Stimulated activated CD4-positive, alpha-beta T cell treated with anti-CD3 and anti-CD28 coated beads, Interleukin-12 subunit alpha, Interleukin-12 subunit beta, amount 100 ng/mL, for 48 hours (primary cell): ENCODE measurements at places on chromosomes 3 and 15.
A peak's percentile ranks its signal among the peaks of the same experiment; 100 is the strongest.

DNA sequence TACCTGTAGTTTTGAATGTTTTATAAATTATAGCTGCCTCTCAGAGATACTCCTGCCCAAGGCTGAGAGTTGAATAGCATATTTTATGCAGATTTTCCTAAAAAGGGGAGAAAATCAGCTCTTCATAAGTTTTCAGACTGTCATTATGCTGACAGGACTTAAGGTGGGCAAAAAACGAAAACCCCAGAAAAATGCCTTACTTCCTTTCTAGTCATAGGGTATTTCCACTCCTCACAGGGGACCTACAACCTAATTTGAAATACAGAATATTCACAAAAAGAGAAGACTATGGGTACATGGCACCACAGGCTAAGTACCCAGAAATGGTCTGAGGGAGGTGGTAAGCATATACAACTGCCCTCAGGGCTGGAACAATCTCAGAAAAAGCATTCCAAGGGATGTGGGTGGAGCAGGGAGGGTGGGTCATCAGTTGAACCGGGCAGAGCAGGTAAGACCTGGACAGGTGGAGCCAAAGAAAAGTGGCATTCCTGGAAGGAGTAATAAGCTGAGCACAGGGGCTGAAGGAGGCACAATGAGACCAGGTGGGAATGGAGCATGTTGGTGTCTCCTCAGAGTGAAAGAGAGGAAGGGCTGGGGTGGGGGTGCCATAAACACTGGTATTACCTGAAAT, 10.6 kb upstream of the OXSR1 start:
- no peak for DNase-seq

- no peak for DNase-seq
These were observed 234.1 kb downstream of the THSD4 start for GRCh38 chr15:71349336-71349735.

DNA sequence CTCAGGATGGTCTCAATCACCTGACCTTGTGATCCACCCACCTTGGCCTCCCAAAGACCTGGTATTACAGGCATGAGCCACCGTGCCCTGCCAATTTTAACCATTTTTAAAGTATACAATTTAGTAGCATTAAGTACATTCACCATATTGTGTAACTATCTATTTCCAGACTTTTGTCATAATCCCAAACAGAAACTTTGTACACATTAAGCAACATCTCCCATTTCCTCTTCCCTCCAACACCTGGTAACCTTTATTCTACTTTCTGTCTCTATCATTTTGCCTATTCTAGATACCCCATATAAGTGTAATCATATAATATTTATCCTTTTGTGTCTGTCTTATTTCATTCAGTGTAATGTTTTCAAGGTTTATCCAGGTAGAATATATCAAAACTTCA, 8.9 kb upstream of the MYLK start:
- DNase-seq = no peak

- no peak for DNase-seq
These were observed 301.8 kb downstream of the LRTM1 start for GRCh38 chr3:54625805-54626787.

DNA sequence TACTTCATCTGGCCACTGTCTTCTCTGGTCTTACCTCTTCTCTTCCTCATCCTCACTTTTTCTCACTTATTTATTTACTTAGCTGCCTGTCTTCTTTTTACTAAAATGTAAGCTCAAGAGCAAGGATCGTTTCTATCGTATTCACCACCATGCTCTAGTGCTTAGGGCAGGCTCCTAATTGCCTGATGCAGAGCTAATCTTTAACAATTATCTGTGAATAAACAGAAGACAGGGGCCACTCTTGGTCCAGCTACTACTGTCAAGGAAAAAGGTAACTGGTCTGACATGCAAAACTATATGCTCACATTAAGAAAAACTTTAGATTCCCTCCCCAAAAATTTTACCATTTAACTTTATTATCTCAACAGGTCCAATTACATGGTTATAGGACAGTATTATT, 17.5 kb downstream of the PIK3R4 start:
- DNase-seq = no peak

GRCh38 chr15:88100181-88100580, 156.4 kb downstream of the NTRK3 start:
- DNase-seq = no peak

- DNase-seq = no peak
These were observed 24.9 kb downstream of the CX3CR1 start for GRCh38 chr3:39254806-39255449.

DNA sequence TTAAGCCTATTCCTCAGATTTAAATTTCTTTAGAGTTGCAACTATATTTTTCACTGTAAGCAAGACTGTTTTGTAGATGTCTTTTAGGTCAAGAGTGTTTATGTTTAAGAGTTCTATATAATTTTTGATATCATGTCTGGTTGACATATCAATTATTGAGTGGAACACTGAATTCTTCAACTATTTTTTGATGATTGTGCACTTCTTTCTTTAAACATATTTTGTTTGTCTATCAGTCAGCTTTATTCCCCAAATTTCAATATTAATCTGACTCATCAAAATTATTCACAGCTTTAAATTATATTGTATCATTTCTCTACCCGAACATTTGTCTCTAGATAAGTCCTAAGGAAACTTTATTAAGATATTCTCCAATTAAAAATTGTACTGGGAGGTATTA, 933.6 kb upstream of the ROBO1 start:
- no peak for DNase-seq

GRCh38 chr3:13318626-13319470, 101.3 kb downstream of the NUP210 start:
- DNase-seq = no peak

DNA sequence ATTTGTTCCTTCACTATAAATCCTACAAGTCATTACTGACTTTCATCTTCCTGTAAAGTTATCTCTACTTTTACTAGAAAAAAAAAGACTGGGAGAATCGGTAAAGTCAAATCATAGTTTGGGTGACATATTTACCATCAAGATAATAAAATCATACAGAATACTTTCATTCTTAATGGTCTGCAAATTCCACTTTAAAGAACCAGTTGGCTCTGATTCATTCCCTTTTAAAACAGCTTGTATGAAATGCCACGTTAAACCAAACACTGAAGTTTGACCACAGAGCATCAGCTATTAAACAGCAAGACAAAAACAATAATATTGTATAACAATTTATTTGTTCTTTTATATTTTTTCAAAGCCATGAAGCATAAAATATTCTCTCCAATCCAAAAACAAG, 100.7 kb downstream of the FBN1 start:
- no peak for DNase-seq

- DNase-seq = no peak
These were observed 756.3 kb downstream of the NTRK3 start for GRCh38 chr15:87500240-87500639.

- DNase-seq = no peak
These were observed 376.6 kb downstream of the RSL24D1 start for GRCh38 chr15:54820098-54820497.

- DNase-seq = no peak
These were observed 1.8 kb downstream of the CLDN18 start for GRCh38 chr3:138011722-138012121.

DNA sequence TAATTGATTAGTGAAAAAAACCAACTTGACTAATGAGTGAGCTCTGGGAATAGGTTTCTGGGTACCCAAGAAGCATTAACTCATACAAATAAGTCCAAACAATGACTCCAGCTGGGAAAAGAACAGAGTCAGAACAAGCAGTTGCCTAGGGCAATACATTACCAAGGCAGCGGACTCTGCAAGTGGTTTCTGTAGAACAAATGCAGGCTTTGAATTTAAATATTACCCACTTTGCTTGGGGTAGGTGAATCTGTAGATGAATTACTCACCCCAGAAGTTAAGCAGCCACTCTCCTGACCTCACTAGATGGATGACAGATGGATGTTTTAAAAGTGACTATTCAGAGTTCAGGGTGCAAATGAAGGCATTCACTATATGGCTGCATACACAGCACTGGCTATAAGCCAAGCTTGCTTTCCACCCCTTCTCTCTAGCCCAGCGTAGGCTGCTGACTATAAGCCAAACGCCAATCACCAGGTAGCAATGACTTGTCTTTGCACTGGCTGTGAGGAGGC, 73.1 kb upstream of the BHLHE40 start:
- no peak for DNase-seq

DNA sequence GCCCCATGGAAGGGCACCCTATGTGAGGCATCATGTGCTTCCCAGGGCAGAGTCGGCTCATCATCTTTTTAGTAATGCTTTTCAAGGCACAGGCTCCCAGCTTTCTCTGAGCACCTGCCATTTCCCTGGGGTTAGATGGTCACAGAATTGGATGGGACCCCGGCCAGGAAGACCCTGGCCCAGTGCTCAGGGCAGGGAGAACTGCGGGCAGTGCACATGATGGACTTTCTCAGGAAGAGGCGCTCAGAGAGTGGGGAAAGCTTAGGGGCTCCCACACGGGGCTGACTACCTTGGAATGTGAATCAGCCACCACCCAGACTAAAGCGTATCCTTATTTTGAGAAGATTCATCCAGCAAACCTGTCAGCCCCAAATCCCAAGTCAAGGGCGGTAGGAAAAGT, 16.5 kb upstream of the SKOR1 start:
- DNase-seq = no peak

DNA sequence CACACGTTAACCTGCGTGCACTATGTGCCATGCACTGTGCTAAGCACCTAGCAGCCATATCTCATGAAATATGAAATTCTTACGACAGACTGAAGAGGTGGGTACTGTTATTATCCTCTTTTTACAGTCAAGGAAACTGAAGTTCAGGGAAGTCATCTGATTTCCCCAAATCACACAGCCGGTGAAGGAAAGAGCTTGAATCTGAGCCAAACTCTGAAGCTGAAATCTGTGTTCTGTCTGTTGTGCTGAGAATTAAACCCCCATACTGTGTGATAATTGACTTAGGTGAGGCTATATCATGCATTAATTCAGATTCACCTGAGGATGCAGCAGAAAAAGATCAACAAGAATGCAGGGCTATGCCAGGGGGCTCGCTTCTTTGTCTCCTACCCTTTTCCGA, 475 bp downstream of the FAM107A start:
- DNase-seq = no peak

GRCh38 chr3:26657348-26657976, 34.9 kb downstream of the LRRC3B start:
- no peak for DNase-seq

GRCh38 chr3:157475921-157476414, 27.2 kb downstream of the VEPH1 start:
- DNase-seq = no peak

GRCh38 chr15:78691167-78691850, 50.3 kb upstream of the CHRNB4 start:
- DNase-seq = no peak

- no peak for DNase-seq
These were observed 34.0 kb upstream of the ARHGEF3 start for GRCh38 chr3:56835650-56836227.

- no peak for DNase-seq
These were observed at the start of gene ZNF660 for GRCh38 chr3:44584646-44585501. ZNF660 (plus strand) TSS chr3:44584964; CDS start chr3:44594194, 9,230 bp downstream.

- peak; percentile 5 for DNase-seq
These were observed 20.9 kb downstream of the TRPM1 start for GRCh38 chr15:31080591-31081014.

GRCh38 chr3:186247821-186248814, 113.9 kb downstream of the DGKG start:
- DNase-seq = no peak

DNA sequence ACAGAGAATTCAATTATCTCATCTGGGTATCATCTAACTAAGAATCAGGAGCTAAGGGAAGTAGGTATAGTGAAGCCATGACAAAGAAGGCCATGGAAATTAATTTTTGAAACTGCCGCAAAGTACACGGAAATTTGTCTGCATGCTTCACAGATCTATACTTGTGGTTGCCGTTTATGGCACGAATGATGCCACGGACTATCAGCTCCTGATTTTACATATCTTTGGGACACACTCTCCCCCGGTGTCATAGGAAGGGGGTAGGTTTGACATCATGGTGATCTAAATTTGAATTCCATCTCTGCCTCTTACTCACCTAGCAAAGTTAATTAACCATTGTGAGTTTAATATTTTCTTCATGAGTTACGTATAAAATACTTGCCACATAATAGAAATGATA, 14.0 kb downstream of the ARPP21 start:
- DNase-seq = no peak

- DNase-seq = no peak
These were observed 979.3 kb downstream of the IGSF11 start for GRCh38 chr3:118055381-118055780.

GRCh38 chr3:20074226-20075063, 34.2 kb downstream of the KAT2B start:
- no peak for DNase-seq

DNA sequence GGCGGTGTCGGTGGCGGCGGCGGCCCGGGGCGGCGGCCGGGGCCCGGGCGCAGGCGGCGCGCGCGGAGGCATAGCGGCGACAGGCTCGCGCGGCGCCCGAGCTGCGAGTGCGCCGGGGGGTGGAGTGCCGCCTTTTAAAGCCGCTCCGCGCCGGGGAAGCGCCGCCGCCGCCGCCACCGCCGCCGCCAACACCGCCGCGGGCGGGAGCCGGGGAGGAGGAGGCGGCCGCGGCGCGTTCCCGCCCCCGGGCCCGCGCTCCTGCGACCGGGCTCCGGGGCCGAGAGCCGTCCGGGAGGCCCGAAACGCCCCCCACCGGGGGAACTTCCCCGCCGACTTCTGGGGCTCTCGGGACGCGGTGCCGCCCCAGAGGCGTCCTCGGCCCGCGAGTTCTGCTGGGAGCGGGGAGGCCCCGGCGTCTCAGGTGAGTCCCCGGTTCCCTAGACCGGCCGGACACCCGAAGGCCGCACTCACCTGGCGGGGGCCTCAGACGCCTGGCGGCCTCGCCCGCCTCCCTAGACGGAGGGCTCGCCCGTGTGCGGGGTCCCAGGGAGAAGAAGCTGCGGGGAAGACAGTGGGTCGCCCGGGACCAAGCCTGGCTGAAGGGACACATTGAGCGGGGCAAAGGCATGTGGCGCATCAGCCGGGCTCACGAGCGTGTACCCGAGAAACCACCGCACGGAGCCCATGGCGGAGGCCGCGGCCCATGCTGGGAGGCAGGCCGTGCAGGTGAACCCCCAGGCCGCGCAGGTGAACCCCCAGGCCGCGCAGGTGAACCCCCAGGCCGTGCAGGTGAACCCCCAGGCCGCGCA, at the start of gene PCSK6:
PCSK6 (minus strand) TSS at position 109 of the 809 bp plus-strand sequence; CDS start at position 72, 37 bp downstream.
- DNase-seq = no peak

- DNase-seq = no peak
These were observed 113.8 kb downstream of the FRMD5 start for GRCh38 chr15:44081026-44082013.
